Stimulated activated CD4-positive, alpha-beta T cell treated with anti-CD3 and anti-CD28 coated beads, Interleukin-1b, Interleukin-23, amount 100 ng/mL, for 48 hours (primary cell): ENCODE measurements at places on chromosomes 3 and 15.

- no peak for DNase-seq
Measured at GRCh38 chr15:70376031-70376928, 278.6 kb upstream of the TLE3 start.

- no peak for DNase-seq
Measured at GRCh38 chr15:96553931-96554330, 223.4 kb downstream of the NR2F2 start.

DNA sequence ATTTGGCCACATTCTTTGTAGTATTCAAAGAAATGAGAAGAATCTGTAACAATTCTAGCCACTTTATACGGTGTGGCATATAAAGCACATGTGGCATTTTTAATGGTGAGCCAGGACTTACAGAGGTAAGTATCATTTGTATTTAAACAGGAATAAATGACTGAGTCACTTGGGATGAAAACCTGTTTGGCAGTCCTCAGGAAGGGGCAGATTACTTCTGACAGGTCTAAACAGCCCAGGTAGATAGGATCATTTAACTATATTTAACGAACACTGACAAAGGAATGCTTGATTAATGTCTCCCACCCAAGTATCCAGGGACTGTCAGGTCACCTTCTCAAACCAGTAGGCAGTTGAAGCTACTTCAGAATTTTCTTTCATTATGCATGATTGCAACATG lies 241.5 kb upstream of the SATB1 start:
- DNase-seq, result no peak

- no peak for DNase-seq
Measured at GRCh38 chr15:62874959-62875625, 167.5 kb upstream of the TPM1 start.

DNA sequence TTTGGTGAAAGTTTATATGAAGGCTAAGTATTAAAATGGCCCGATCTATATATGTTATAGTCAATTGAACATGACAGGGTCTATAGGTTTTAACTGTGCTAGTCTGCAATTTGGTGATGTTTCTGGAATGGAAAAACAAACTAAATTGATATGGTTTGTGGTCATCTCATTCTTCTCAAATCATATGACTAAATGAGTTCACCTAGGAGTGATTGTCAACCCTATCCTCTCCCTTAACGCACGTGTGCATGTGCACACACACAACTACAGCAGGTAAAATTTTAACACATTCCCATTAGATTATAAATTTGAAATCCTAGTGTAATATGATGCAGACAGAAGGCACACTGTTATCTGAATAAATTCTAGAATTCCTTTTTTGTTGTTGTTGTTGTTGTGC lies 9.0 kb downstream of the CLDND1 start:
- no peak for DNase-seq

GRCh38 chr3:110750201-110750600 lies 321.4 kb upstream of the NECTIN3 start:
- no peak for DNase-seq

- DNase-seq, result no peak
Measured at GRCh38 chr15:41900526-41901380, 6.9 kb upstream of the SPTBN5 start.

DNA sequence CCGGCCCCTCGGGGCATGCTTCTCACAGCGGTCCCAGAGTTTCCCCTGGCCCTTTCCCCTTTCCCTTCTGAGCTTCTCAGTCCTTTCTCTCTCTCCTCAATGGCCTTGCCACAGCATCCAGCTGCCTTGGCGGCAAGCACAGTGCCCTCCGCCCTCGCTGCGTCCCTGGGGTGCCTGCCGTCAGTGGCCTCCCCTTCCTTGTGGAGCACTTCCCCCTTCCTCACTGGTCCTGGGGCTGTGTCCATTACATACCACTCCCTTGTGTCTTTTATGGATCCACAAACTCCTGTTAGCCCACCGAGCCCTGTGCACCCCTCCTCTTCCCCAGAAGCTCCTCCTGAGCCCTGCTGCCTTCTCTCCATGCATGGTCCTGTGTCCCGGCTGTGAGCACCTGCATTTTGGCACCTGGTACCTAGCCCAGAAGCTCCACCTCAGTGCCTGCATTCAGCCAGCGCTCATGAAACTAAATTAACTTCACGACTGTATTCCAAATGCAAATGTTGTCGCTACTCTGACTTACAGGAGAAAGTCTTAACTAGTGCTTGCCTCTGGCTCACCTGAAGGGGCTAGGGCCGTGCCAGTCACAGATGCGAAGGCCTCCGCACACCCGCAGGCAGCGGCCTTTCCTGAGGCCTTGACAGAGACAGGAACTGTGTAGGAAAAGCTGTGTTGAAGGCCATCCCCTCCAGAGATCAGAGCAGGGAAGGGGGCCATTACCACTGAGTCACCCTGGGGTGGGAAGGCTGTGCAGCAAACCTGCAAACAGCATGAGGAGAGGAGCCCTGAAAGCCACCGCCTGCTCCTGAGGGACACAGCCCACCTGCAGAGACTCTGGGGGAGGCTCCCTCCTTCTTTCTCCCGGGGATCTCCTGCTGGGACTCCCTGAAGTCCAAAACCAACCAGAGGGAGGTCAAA lies 19.1 kb upstream of the KLF13 start:
- DNase-seq, result no peak

DNA sequence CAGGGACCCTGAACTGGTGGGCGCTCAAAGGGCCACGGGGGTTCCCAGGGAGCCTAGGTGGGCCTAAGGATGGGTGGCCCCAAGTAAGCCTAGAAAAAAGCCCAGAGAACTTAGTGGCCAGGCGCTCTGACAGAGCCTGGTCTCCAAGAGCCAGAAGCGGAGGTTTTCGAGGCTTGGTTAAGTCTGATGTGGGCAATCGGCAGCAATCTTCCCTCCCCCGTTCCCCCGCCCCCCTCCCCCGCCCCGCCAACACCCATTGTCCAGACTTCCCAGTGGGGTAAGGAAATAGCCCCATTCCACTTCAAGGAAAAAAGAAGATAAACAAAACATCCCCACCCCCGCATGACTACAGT lies 6.7 kb downstream of the EOMES start:
- DNase-seq, result no peak

- DNase-seq, result no peak
Measured at GRCh38 chr15:63718590-63719035, 115.1 kb downstream of the HERC1 start.

GRCh38 chr3:142850395-142851023 lies 38.4 kb downstream of the PCOLCE2 start:
- peak; percentile 40 for DNase-seq

- no peak for DNase-seq
Measured at GRCh38 chr3:45362758-45363157, 25.6 kb upstream of the LARS2 start.

- DNase-seq, result peak; percentile 35
Measured at GRCh38 chr15:77870195-77871065, 207.1 kb downstream of the TBC1D2B start.
